ENCODE measurements at places on chromosomes 3 and 15.

DNA sequence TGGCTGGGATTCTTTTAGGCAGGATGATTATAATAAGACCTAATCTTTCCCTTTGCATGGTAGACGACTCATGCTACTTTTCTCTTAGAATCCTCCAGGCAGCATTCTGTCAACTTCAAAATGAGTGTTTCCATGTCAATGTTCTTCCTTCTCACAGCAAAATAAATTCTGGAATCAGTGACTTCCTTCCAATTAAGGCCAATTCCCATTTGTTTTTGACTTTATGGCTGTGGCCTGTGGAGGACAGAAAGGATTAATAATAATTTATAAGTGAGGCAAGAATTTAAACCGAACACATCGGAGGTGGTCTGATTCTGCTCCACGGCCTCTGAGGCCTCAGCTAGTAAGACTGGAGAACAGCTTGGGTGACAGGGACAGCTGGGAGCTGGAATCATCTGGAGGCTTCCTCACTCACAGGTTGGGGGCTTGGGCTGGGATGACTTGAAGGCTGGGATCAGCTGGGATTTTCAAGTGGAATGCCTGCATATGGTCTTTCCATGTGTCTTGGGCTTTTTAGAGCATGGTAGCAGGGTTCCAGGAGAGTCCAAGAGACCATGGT is 241.8 kb upstream of the MCTP2 start:
- peak; percentile 35 for DNase-seq

DNA sequence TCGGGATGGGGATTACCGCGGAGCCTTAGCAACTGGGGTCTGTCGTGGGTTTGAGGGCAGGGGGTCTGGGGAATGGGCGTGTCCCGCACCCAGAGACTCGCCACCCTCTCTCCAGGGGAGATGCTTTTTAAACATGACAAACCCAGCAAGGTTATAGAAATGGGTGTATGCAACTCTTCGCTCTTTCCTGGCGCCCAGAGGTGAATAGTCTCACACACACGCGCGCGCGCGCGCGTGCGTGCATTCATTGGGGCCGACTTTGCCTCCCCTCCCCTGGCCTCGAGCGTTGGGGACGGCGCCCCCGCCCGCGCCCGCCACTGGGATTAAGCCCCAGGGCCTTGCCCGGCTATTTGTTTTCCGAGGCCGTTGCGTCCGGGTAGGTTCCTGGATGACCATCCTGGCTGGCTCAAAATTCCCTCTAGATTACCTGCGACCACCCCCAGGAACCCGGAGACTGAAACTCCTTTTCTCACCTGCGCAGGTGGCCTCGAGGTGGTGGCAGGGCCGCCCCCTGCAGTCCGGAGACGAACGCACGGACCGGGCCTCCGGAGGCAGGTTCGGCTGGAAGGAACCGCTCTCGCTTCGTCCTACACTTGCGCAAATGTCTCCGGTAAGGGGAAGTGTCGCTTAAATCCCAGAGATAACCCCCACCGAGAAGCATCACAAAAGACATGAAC is 777 bp downstream of the GPR160 start:
- no peak for DNase-seq

- no peak for DNase-seq
These were observed 610.6 kb downstream of the ROBO1 start for GRCh38 chr3:79157191-79157590.

DNA sequence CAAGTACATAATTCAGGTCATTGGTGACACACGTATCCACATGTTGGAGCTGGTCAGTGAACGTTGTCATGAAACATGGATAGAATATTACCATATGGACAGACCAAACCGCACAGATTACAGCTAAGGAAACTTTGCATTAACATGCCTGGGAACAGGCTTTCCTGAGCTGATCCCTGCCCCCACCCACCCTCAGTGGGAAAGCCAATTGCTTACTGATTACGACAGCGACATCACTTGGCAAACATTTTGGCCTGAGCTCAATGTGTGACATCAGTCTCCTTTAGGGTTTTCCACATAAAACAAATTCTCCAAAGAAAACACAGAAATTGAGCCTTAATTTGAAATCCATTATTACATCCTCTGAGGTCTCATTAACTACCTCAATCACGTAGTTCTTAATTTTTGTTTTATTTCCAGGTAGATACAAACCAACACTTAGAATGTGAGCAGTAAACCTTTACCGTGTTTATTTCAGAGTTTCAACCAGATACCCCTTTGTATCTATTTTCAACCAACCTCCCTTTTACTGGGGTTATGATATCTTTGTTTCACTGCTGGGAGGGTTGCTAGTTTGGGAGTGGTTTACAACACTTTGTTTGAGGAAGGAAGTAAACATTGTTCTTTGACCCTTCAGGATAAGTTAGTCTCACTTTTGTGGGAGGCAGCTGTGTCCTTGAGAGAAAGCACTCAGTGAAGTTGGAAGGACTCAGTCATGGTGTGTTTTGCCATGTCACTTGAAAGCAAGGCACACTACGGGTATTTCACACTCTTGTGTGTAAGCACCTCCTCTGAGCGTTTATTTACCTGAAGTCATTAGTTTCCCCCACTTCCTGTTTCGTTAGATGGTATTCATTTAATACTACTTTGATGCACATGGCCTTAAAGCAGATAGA is 103.1 kb downstream of the CMSS1 start:
- DNase-seq: peak; percentile 68

GRCh38 chr3:112128843-112129727 is 4.0 kb downstream of the GCSAM start:
- DNase-seq: no peak

DNA sequence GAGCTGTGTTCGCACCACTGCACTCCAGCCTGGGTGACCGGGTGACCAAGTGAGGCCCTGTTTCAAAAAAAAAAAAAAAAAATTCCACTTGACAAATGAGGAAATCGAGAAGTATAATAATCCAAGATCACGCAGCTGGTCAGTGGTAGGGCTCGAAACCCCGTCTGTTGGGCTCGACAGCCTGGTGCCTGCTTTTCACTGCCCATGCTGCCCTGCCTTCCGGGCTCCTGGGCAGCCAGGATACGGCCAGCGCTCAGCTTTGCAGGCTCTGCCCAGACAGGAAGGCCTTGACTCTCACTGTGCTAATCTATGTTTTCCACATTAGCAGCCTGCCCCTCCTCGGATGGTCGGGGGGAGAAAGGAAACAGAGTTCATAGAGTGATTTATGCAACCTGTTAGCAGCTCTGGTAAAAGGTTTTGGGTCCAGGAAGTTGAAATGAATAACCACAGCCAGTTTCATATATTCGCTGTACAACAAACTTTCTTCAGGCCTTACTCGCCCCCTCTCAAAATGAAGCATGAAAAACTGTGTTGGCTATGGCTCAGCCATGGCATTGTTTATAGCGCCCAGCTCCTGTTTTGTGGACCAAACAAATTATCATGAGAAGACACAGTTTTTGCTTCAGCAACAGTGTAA is 108.8 kb downstream of the XXYLT1 start:
- peak; percentile 29 for DNase-seq

DNA sequence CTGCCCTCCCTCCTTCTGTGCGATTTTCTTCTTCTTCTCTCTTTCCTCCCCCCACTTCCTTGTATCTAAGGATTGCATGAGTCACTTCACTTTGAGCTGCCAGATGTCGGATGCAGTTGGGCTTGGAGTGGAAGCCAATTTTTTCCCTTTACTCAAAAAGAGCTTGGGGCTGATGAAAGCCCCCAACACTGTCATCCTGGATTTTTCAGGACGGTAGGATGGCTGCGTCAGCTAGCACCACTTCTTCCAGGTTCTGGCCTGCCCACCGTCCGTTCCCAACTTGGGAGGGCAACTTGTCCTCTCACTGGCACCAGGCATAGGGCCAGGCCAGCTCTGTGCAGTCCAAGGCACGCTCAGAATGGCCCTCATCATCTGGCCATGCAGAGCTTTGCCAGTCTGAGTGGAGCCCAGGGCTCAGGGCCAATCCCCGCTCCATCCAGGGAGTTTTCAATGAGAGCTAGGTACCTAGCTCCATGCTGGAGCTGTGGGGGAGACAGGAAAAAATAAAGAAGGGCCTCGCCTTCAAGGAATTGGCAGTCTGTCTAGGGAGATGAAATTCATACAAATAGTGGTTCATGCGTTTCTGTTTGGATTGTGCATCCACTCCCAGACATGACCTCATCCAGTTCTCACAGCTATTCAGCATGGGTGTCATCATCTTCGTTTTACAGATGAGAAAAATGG is 47.7 kb upstream of the INSYN1 start:
- peak; percentile 93 for DNase-seq

- peak; percentile 27 for DNase-seq
These were observed 18.3 kb downstream of the MYL3 start for GRCh38 chr3:46844881-46845312.

GRCh38 chr3:71052716-71053115 is 530.8 kb downstream of the FOXP1 start:
- DNase-seq: no peak

DNA sequence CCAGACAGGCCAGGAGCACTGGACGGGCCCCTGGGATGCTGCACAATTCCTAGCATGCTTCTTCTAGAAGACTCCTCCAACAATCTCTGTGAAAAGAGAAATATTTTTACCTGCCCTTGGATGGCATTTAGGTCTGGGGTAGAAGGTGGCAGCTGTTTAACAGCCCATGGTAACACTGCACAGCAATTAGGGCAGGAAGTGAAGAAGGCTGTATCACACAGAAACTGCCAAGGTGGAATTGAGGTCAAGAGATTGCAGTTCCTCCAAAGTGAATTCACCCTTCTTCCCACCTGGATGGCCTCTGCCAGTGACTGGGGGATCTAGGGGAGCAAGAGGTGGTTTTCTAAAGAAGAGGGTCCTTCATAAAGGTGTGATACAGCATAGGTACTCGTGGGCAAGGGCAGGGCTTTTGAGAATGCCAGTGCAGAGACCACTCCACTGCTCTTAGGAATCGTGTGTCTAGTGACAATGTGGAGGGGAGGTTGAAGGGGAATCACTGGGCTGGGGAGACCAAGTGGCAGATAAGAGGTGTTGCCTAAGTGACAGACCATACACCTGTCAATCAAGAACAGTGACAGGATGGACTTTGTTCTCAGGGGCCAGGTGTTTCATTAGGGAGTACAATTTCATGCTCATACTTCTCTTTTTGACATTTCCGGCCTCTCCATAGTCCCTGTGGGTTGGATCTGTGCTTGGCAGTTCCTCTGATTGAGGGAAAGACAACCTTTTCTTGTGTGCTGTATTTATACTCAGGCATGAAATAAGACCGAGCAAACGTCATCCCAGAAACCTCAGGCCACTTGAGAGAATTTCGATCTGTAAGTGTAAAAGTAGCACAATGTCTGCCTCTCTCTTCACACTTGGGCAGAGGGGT is 83.5 kb upstream of the BCL6 start:
- no peak for DNase-seq

DNA sequence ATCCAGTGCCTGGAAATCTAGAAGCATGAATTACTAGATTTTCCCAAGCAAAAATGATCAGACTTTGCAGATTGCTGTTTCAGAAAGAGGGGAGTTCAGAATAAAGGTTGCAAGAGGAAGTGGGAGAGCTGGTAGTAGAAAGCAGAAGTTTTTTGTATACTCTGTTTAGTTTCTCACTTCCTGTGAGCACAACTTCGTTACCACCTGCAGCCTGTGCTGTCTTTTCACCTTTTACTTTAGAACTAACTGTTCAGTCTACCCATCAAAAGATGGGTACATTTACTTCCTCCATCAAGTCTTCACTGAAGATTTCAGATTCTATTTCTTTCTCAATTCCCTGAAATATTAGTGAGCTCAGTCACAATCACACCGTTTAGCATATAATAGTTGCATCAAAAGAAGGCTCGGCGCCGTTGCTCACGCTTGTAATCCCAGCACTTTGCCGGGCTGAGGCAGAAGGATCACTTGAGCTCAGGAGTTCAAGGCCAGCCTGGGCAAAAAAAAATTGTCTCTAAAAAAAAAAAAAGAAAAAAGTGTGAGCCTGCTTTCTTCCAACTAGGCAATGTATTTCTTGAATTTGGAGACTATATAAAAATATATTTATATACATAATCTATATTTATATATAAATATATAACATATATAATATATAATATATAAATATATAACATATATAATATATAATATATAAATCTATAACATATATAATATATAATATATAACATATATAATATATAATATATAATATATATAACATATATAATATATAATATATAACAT is 1.8 kb upstream of the CEP97 start:
- DNase-seq: no peak

DNA sequence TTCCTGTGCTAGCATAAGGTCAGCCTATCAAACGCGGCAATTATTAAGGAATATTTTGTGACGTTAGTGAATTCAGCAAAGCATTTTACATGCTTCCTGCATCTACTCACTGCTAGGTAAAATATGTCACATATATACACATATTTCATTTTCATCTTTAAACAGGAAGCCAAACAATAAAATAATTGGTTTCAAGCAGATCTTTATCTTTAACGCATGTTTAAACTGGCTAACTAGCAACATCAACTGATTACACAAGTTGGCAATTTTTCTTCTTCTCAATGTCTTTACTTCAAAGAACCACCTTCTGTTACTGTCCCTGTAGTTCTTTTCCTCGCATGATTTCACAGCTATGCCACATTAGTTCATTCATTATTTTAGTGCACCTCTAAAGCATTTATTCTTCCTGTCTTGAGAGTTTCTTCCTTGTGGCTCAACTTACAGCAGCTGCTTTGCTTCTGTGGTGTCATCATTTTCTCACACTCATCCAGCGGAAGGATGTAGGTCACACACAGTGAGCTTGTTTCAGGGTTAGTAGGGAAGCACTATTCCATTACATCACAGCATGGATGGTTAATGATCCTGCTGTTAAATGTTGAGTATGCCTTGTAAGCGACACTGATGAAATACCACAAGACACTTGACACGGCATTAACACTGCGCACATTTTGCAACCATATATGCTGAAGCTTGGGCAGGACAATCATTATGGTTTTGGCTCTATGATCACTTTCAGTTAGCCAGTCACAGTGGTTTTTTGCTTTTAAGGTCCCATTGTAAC is 2.3 kb upstream of the BCHE start:
- peak; percentile 3 for DNase-seq

GRCh38 chr3:183253528-183254486 is 754 bp downstream of the B3GNT5 start:
- DNase-seq: peak; percentile 45

DNA sequence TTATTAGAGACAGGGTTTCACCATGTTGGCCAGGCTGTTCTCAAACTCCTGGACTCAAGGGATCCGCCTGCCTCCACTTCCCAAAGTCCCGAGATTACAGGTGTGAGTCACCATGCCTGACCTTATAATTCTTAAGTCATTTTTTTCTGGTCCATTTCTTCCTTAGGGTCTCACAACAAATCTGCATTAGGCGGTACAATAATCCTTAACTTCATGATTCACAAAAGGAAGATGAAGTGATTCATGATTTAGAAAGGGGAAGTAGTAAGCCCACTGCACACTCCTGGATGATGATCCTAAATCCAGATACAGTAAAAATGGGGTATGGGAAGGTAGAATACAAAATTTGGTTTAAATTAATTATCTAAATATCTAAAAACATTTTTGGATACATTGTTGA is 45.0 kb upstream of the TKT start:
- DNase-seq: no peak
